ENCODE measurements at places on chromosomes 13 and 19. TPM values are rescaled to one million over a fixed set of nuclear protein-coding genes. Genes with fewer than 3 reads are reported as not detected.

Gene XAB2
- 128 TPM for total RNA-seq

Gene MISP3
- 4.2 TPM for total RNA-seq

Gene DACH1
- 4.7 TPM for total RNA-seq

Gene RAB3A
- 2.8 TPM for total RNA-seq

Gene POU2F2
- total RNA-seq, result 9.4 TPM

Gene CRX
- 0.55 TPM for total RNA-seq

Gene C19orf38
- total RNA-seq, result 21.0 TPM

Gene CSNK1A1L
- total RNA-seq, result 6.9 TPM

Data from testis (tissue), 5 donors.